GM13977 (cell line): ENCODE measurements at places on chromosomes 5 and 9.

GRCh38 chr9:101054657-101055056 lies 26.1 kb downstream of the PLPPR1 start:
- no peak for DNase-seq

GRCh38 chr9:14081745-14082144 lies 232.2 kb downstream of the NFIB start:
- no peak for DNase-seq

DNA sequence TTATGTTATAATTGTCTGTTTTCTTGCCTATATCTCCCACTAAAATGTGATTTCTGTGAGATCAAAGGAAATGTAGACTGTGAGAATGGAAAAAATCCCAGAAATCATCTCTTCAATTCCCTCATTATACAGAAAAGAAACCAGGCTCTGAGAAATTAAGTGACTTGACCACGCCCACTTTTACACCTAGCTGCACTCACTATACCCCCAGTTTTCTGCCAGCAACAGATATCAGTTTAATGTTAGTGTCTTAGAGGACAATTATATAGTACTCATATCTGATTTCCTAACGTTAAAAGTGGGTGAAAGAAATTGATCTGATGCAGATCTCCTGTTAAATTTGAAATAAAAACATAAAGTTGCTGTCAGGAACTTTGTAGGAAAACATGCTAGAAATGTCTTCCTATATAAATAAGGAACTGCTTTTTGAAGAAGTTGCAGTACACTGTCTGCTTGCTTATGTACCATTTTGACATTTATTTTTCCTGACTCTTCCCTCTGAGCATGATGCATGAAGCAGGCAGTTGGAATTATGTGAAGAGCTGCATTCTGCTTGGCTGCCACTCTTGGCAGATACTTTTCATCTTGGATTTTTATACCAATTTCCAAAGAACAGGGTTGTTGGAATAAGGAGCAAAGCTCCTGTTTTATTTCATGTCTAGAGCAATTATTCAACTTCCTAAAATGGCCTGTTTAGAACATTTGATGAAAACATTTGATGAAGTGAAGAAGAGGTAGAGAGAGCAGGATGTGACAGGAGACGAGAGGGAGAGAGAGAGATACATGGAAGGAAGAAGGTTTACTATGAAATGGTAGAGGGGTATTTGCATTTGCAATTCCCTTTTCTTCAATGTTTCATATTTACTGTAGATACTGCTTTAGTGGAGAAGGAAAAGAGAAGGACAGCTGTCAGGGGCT lies 57.3 kb upstream of the RICTOR start:
- no peak for DNase-seq

DNA sequence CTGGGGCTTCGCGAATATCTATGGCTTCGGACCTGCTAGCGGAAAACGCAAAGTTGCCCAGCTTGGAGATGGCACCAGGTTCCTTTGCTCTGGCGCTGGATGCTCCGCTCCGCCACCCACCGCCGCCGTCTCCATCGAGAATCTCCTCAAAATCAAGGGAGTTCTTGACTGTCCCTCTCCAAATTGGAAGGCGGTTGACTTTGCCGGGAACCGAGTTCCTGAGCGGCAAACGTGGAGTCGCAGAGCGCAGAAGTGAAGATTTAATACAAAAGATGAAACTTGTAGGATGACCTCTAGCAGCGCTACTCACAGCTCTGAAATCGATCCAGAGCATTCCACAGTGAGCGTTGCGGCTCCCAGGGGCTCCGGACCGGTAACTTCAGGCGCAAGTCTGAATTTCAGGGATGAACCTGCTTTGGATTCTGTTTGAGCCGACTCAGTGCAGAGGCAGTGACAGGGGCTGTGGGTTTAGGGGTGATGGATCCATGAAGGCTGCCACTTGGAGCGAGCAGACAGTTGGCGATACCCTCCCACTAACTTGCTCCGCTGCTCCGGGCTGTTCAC lies 1641.5 kb upstream of the C9orf72 start:
- DNase-seq: no peak

GRCh38 chr9:109910671-109911518 lies 130.9 kb downstream of the PALM2AKAP2 start:
- no peak for DNase-seq

- no peak for DNase-seq
Measured at GRCh38 chr9:117249799-117250198, 165.1 kb downstream of the ASTN2 start.

DNA sequence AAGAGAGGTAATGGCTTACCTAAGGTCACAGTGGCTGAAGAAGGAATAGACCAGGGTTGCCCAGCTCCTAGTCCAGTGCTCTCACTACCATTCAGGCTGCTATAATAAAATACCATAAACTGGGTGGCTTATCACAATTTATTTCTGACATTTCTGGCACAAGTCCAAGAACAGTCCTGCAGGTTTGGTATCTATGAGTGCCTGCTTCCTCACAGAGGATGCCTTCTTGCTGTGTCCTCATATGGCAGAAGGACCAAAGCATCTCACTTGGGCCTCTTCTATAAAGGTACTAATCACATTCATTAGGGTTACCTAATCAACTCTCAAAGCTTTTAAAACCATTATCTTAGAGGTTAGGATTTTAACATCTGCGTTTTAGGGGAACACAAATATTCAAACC lies 17.2 kb downstream of the STARD4 start:
- DNase-seq: no peak

- no peak for DNase-seq
Measured at GRCh38 chr5:59320420-59320819, 573.1 kb downstream of the PDE4D start.

- DNase-seq: no peak
Measured at GRCh38 chr9:79143211-79143610, 428.6 kb upstream of the TLE4 start.

- no peak for DNase-seq
Measured at GRCh38 chr9:105195259-105195658, 49.2 kb upstream of the SLC44A1 start.

- no peak for DNase-seq
Measured at GRCh38 chr9:6045364-6045763, 29.9 kb upstream of the RANBP6 start.

GRCh38 chr5:176887252-176887849 lies 11.8 kb downstream of the HK3 start:
- DNase-seq: peak; percentile 11

DNA sequence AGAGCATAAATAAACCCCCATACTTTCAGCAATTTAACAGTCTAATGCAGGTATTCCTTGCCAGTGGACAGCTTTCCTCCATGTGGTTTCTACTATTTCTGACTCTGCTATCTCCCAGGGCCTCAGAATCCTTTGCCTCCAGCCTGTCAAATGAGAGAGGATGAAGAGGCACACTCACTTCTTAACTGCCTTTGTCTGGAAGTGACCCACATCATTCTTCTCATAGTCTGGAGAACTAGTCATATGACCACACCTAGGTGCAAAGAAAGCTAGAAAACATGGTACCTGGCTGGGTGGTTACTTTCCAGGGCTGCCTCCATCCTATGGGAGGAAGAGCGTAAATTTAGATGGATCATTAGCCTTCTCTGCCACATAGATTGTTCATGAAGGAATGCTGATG lies 22.5 kb downstream of the PALM2AKAP2 start:
- DNase-seq: no peak

DNA sequence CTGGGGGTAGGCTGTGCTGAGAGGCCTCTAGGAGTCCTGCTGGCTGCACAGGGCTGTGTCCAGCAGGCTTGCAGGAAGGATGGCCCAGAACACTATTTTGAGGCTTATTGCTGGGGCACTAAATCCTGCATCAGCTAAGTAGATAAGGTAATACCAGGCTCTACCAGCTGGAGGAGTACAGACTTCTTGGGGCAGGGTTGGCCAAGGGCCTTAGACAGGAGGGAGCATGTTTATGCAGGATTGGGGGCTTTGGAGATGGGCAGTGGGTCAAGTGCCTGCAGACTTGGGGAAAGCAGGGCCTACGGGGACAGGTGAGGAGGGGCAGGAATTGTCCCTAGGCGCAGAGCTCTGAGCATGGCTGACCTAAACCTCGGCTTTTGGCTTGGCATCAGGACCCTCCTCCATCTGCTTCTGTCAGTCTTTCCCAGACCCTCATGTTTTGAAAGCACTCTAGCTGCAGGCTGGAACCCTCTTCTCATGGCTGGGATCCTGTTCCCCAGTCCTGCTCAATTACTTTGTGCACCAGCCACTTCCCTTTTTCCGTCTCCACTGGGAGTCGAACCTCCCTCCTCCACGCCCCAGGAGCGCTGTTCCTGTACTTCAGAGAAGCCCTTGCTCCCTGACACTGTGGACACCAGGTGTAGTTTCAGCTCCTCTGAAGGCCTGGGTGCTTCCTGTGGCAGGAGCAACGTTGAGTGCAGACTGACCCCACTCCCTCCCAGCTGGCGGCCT lies 61.0 kb upstream of the SPTLC1 start:
- no peak for DNase-seq

GRCh38 chr5:53239301-53239990 lies 129.9 kb upstream of the MOCS2 start:
- DNase-seq: no peak

GRCh38 chr5:120734033-120734432 lies 269.9 kb downstream of the PRR16 start:
- no peak for DNase-seq

DNA sequence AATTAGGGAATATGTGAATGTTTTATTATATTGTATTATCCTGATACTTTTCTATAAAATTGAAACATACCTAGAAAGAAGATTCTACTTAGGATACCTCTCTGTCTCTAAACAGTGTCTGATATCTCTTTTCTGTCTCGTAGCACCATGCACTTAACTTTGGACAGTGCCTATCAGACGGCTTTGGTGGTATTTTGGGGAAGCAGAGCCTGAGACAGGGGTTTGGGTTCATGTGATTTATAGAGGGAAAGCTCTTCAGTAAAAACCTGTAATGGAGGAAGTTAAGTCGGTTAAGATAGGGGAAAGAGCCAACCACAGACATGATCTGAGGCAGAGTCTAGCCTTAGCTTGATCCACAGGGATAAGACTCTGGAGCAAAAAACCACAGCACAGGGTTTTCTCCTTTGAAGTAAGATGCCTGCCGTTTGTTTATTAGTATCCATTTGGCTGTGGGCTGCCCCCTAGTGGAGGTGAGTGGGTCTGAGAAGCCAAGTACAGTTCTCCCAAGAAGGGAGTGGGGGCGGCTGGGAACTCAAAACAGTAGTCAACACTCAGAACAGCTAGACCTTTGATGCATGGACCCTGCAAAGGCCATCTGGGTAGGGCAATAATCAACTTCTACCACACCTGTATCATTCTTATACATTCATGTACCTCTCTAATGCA lies 141.2 kb upstream of the ASTN2 start:
- peak; percentile 61 for DNase-seq

DNA sequence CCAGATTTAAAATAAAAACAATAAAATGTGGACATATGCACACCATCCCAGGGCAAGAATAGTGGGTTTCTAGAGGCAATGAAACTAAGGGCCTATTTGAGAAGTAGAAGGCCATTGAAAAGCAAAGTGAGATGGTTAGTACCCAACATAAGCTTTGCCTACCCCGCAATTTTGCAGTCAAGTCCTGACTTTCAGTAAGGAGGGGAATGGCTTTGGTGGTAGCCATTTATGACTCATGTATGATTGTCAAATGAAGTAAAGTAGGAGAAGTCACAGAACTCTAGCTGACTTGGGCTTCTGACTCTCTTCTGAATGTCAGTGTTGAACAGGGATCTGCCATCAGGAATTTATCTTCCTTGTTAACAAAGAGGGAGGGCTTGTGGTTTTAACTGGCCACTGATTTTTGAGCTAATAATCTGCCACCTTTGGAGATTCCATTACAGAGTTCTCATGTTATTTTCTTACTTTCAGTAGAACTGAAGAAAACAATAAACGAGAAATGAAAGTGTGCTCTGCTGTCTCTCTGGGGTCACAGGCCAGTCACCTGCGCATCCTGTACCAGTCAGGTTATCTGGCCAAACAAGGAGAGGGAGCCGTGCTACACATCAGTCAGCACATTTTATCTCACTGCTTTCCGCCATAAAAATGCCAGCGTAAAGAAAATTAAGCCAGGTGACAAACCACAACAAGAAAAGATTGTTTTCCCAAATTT lies 14.3 kb upstream of the SNCAIP start:
- no peak for DNase-seq

DNA sequence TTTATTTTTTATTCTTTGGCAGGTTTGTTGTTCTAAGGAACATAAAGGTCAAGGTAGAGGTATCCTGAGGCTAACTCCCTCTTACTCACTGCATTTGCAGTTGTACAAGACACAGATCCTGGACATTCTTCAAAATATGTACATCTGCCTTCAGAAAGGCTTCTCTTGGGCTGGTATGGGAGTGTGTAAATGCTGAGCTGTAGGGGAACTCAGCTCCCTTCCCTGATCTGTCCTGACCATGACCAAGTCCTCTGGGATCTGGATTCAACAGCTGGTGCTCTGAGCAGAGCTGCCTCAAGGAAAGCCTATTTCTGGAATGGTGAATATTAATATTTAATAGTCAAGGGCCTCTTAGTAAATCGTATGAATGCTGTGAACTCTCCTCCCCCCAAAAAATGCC lies 117.4 kb downstream of the PRKACG start:
- DNase-seq: no peak

DNA sequence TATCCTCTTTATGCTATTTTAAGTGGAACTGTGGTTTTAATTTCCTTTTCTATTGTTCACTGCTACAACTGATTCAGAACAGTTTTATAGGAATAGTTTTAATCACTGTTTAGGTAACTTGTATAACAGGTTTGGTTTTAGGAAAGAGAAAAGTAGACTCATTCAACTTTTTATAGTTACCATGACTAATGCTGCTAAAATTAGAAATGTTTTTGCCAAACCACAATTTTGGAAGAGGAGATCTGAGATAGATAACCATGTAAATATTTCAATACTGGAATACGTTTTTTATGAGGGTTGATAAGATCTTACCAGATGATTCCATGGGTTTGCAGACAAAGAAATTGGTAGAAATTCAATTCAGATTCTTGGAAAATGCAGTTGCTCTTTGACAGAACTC lies 404.6 kb upstream of the ARRDC3 start:
- DNase-seq: no peak

- no peak for DNase-seq
Measured at GRCh38 chr9:33265211-33265865, 489 bp downstream of the CHMP5 start.

DNA sequence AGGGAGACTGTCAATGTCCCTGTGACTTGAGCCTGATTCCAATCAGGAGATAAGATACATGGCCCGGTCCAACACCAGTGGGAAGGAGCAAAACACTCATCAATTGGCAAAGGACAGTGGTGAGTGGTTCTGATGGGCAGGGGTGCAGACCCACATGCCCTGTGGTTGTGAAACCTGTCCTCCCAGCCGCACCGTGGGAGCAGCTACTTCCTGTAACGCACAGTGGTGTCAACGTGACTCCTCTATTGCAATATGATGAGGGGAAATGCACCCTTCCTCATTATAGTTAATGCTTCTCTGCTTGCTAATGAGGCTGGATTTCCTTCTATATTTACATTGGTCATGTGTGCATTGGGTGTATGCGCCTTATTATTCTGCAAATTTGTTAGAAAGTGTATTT lies 223.0 kb downstream of the IRX1 start:
- DNase-seq: no peak

DNA sequence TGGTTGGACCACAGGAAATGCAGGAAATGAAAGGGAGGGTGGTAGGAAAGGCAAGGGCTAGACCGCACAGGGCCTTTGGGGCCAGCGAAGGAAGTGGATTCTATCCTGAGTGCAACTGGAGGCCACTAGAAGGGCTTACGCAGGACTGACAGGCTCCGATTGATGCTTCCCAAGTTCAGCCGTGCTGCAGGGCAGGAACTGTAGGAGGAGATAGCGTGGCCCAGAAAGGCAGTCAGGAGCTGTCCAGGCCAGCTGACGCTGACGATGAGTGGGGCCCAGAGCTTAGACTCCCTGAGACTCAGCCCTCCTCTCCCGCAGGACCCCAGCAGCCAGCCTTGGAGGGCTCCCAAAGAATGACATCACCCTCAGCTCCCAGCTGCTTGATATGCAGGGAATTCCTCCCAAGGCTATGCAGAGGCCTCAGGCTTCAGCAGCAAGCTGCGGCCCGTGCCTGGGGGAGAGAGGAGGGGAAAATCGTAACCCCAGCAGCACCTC lies 48.8 kb downstream of the KCNIP1 start:
- no peak for DNase-seq
